ENCODE measurements at places on chromosomes 2 and 18.

GRCh38 chr2:239700686-239701345 is 300.0 kb upstream of the HDAC4 start:
- DNase-seq, result no peak

DNA sequence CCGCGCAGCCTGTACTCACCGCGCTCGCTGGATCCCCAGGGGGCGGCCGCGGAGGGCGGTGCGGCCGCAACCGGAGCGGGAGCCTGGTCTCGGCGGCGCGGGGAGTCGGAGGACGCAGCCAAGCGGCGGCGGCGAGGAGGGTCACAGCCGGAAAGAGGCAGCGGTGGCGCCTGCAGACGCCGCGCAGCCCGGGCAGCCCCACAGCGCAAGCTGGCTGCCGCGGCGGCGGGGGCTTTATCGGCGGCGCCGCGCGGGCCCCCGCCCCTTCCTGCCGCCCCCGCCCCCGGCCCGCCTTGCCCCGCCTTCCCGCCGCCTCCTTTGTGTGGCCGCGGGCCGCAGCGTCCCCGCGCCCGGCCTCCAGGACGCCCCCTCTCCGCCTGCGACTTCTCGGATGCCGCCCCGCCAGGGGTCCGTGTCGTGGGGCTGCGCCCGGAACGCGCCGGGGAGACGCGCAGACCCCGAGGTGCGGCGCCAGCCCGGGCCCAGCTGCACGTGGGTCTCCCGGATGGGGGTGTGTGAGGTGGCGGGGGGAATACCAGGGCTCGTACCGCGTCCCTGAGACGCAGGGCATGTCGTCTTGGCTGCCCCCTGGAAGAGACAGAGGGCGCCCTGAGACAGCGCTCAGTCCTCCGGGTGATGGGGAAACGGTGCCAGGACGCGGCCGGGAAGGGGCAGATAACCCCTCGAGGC is at the start of gene SERPINE2:
TSS of gene SERPINE2 (minus strand) at position 207 of the 690 bp plus-strand sequence. CDS start 37,386 bp downstream, outside the sequence.
- peak; percentile 81 for DNase-seq

- no peak for DNase-seq
Measured at GRCh38 chr2:170701011-170701410, 14.1 kb upstream of the SP5 start.

DNA sequence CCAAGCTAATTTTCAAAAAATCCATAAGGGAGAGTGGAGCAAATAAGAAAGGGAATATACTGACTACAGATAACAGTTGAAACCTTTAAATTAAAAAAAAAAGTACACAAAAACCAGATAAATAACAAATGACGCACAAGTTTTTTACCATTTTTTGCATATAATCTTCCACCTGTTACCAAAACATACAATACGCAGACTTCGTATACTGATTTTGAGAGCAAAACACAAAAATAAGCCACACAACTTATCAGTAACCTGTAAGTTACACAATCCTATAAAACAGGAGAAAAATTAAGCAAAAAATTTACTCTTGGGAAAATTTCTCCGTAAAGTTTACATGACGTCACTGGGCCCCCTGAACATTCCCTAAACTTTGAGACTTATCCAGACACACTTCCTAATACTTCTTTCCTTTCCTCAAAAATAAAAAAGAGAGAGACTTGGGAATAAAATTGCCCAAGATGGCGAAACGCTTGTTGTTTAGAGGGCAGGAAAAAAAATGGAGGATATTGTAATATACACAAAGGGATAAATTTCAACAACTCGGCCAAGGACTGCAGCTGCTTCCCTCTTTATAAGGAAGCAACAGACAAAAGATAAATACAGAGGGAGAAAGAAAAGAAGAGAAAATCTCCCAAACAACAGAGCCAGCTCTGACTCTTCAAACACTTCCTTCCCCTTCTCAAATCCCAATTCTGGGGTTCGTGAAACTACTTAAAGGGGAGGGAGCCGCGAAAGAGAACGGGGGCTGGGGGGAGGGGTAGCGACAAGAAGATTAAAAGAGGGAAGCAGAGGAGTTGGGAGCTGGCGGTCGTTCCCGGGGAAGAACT is 1.6 kb downstream of the BAZ2B start:
- no peak for DNase-seq

GRCh38 chr2:48112911-48113680 is 206.8 kb upstream of the FBXO11 start:
- no peak for DNase-seq

DNA sequence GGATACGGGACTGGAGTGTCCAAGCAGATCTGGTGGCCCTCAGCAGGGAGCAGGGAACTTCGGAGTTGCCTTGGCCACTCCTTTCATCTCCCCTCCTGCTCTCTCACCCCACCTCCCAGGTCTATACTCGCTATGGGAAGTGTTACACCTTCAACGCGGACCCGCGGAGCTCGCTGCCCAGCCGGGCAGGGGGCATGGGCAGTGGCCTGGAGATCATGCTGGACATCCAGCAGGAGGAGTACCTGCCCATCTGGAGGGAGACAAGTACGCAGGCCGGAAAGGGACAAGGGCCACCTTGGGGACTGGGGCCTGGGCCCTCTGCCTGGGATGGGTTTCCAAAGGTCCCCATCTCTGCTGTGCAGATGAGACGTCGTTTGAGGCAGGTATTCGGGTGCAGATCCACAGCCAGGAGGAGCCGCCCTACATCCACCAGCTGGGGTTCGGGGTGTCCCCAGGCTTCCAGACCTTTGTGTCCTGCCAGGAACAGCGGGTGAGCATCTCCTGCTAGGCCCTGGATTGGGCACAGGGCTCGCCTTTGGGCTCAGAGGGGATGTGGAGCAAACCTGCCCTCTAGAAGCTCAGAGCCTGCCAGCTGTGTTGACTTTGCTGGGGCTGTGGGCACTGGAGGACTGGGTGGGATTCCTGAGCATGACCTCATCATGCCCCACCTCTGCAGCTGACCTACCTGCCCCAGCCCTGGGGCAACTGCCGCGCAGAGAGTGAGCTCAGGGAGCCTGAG is 11.8 kb downstream of the CHPF start:
- DNase-seq, result no peak
